ENCODE measurements at places on chromosomes 16 and 17.

DNA sequence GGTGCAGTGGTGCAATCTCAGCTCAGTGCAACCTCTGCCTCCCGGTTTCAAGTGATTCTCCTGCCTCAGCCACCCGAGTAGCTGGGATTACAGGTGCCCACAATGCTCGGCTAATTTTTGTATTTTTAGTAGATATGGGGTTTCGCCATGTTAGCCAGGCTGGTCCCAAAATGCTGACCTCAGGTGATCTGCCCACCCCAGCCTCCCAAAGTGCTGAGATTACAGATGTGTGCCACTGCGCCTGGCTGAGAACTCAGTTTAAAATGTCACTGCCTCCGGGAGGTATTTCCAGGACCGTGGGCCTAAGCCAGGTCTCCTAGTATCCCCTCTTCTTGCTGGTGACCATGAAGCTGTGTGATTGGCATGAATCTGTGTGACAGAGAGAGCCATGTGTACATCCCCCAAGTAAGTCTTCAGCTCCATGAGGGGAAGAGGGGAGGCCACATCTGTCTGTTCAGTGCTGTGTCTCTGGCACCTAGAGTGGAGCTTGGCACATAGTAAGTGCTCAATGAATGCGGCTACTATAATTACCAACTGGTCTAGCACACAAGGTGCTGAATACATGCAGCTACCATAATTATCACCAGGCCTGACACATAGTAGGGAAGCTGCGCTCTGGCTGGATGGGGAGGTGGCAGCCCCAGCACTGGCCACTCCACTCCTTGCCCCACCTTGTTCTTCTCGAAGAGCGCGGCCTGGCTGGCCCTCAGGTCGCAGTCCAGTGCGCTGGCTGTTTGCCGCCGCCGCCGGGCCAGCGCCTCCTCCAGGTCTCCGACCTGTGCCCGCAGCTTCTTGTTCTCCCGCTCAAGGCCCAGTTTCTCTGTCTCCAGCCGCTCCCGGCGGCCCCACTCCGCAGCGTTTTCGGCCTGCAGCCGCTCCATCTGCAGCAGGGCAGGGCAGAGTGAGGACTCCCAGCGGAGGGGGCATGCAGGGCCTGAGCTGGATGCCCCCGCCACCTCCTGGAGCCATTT is 18.7 kb downstream of the CCDC102A start:
- DNase-seq: no peak

DNA sequence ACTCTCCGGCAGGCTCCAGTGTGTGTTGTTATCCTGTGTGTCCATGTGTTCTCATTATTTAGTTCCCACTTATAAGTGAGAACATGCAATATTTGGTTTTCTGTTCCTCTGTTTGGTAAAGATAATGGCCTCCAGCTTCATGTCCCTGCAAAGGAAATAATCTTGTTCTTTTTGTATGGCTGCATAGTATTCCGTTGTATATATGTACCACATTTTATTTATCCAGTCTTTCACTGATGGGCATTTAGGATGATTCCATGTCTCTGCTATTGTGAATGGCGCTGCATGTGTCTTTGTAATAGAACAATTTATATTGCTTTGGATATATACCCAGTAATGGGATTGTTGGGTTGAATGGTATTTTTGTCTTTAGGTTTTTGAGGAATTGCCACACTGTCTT is 807.3 kb upstream of the CA10 start:
- no peak for DNase-seq

DNA sequence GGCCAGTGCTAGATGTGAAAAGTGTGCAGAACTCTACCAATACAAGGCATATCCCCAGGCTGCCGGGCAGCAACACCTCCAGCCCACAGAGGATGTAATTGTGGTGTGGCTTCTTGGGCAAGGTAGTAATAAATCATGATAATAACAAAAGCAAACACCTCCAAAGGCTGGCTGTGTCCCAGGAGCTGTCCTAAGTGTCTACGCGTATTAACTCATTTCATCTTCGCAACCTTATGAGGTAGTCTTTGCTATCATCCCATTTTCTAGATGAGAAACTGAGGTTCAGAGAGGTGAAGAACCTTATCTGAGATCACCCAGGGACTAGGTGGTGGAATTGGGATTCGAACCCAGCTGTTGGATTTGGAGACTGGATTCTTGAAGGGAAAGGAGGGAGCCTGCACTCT is 5.3 kb downstream of the PDK2 start:
- DNase-seq: no peak

DNA sequence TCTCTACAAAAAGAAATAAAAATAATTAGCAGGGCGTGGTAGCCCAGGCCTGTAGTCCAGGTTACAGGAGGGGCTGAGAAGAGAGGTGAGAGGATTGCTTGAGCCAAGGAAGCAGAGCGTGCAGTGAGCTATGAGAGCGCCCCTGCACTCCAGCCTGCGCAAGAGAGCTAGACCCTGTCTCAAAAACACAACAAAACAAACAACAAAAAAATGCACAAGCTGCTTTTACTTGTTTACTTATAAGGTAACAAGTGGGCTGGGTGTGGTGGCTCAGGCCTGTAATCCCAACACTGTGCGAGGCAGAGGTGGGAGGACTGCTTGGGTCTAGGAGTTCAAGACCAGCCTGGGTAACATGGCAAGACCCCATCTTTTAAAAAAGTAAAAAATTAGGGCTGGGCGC is 1.7 kb downstream of the CYTH1 start:
- no peak for DNase-seq

DNA sequence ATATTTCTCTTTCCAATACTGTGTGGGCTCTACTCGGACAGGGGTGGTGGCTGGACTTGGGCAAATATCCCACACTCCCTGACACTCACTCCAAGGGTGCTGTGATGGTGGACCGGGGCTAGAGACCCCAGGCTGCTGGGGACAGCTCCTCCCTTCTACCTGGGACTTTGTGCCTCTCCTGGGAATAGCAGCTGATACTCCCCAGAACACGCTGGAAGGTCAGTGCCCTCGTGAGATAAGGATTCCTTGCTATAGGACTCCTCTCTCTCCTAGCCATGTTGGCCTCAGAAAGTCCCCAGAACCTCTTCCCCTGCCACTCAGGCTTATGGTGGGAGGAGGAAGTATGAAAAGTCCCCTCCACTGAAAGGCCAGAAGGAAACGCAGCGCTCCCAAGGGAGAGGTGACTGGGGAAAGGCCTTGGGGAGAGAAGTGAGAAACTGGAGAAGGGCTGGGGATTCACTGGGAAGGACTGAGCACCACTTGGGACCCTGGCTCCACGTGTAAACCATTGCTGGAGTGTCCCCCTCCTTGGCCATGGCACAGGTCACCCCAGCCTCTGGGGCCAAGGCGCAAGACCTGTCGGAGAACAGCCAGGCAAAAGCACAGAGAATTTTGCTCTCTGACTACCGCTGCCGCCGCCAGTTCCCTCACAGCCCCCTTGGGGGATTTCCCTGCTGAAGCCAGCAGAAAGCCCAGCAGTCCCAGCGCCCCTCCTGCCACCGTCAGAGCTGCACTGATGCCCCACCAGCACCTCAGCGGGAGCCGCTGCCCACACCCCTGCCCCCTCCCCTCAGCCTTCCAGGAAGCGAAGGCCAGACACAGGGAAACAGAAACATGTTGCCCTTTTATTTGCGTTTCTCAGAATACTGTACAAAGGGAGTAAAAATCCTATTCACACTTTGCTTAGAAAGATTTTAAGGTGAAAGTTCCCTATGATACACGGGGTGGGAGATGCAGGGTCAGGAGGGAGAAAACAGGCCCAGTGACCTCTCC is 2.1 kb upstream of the GSDMB start:
- no peak for DNase-seq

DNA sequence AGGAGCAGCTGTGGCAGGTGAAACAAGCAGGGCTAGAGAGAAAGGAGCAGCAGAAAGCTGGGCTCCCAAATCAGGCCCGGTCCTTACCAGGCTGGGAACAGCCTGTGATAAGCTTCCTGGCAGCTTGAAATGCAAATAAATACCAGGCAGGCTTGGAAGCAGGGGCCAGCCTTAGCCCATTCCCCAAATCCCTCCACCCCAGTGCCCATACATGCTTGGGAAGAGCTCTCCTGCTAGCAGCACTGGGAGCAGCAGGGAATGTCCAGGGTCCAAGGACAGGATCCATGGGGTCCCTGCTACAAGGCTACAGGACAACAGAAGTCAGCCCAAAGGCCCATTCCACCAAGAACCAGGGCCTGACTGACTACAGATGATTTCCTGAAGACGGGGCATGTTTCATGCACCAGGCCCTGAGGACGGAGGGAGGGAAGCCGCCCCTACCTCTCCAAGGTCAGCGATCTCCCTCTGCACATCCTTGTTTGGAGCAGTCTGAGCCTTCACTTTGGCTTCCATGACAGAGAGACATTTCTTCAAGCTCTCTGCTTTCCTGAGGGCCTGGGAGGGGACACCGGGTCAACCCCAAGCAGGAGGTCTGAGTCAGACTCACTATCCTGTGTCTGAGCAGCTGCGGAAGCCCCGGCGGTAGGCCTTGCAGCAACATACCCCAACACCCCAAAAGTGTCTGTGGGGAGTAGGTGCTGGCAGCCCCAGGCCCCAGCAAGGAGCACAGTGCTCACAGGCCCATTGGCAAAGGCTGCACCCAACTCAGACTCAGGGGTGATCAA is 2.6 kb upstream of the EXOSC6 start:
- no peak for DNase-seq

DNA sequence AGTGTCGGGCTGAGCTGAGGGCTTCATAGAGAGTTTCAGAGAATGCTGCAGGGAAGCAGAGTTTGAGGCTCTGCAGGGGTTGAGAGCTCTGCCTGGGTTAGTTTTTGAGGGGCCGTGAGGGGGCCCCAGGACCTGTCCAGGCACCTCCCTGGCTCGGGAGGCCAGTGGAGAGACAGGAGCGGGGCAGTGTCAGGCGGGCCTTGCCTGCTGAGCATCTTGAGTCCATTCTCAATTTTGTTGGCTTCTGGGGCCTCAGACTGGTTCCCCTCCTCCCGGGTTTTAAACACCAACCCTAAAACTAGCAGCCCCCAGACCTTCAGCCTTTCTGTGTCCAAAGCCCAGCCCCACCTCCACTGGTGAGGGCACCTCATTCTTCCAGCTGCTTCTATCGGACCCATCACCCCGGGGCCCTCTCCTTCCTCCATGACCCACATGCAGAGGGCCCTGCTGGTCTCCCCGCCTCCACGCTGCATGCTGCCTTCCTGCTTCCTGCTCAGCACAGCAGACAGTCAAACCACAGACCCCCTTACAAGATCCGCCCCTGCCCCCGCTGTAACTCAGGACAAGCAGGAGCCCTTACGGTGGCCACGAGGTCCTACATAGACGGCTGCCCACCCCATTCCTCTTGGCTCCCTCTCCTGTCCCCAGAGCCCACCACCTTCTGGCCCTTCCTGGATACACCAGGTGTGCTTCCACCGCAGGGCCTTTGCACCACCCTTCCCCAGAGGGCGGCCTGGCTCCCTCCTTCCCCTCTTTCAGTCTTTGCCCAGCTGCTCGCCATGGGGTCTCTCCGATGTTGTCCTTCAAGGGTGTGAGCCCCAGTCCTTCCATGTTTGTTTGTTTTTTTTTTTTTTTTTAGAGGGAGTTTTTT is 3.8 kb downstream of the RNF213 start:
- DNase-seq: no peak

DNA sequence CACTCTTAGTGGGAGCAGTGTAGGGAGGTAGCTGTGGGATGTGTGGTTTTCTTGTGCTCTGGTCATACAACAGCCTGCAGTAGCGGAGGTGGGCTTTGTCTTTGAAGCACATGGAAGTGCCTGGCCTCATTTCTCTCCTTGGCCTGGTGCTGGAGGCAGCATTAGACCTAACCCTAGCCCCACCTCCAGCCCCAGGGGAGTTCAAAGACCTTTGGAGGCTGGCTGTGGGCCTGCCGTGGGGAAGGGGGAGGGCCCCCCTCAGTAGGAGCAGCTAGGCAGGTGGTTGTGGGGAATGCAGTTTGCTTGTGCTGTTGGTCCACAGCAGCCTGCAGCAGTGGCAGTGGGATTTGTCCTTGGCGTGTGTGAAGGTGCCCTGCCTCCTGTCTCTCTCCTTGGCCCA is 91.7 kb downstream of the BCAS3 start:
- no peak for DNase-seq

GRCh38 chr16:89417352-89417751 is 73.0 kb downstream of the ANKRD11 start:
- DNase-seq: no peak

- no peak for DNase-seq
These were observed 208.9 kb downstream of the SHISA9 start for GRCh38 chr16:13110124-13110796.

DNA sequence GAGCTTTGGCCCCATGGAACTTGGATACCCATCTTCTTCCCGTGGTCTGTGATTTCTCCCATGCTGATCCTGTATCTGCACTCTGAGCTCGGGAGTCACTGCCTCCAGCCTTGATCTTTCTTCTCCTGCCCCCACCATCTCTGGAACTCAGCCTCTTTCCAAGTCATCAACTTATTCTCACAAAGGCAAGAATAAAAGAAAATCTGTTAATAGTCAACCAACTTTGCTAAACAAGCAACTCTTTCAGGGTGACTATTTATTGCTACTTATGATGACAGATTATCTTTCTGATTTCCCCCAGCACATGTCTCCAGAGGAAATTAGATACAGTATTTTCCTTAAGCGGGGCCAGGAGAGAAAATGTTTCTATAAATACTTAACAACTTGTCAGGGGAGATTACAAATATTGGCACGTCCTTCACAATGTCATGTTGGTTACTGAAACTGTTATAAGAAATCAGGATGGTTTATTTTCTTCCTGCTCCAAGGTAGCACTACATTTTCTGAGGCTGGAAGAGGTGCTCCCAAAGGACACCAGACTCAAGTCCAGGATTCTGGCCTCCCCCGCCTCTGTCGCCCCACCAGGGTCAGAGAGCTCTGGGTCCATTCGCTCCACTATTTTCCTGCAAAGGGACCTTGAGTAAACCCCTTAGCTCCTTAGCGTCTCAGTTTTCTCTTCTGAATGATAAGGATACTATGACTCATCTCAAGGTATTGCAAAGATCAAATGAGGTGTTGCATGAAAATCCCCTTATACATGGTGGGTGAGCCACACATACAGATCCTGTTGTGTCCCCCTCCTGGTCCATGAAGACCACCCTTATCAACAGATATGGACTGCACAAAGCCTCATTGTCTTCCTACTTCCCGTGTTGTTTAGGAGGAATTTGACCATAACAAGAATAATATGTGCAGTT is 205.2 kb upstream of the WSCD1 start:
- no peak for DNase-seq

DNA sequence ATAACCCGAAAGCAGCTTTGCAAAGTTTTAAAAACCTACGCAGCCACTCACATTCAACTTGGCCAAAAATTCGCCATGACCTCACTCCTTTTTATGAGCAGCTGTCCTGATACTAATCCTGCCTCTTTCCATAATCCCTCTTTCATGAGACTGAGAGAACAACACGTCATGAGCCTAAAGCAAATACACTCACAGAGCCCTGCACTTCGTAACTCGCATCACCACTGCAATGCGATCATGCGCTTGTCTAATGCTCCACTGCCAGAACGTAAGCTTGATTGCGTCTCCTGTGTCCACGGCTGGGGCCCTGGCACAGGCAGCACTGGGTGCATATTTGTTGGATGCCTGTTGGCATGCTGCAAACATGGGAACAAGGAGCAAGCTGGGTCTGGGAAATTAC is 36.2 kb downstream of the CDRT4 start:
- DNase-seq: no peak

DNA sequence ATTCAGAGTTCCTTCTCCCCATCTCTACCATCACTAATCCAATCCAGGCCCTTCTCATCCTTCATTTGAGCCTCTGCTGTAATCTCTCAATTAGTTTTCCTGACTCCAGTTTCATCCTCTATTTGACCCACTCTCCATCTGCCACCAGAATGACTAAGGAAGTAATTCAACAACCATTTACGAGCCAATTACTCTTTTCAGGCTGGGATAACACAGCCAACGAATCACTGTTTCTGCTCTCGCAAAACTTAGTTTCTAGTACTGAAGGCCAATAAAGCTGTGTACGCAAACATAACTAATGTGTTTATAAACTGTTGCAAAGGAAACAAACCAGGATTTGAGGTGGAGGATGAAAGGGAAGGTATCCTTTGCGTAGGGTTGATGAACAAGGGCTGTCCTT is 53.7 kb downstream of the MAP2K6 start:
- DNase-seq: no peak

Measured in lung microvascular endothelial cell (primary cell).